ENCODE measurements at places on chromosomes 1 and 21.

DNA sequence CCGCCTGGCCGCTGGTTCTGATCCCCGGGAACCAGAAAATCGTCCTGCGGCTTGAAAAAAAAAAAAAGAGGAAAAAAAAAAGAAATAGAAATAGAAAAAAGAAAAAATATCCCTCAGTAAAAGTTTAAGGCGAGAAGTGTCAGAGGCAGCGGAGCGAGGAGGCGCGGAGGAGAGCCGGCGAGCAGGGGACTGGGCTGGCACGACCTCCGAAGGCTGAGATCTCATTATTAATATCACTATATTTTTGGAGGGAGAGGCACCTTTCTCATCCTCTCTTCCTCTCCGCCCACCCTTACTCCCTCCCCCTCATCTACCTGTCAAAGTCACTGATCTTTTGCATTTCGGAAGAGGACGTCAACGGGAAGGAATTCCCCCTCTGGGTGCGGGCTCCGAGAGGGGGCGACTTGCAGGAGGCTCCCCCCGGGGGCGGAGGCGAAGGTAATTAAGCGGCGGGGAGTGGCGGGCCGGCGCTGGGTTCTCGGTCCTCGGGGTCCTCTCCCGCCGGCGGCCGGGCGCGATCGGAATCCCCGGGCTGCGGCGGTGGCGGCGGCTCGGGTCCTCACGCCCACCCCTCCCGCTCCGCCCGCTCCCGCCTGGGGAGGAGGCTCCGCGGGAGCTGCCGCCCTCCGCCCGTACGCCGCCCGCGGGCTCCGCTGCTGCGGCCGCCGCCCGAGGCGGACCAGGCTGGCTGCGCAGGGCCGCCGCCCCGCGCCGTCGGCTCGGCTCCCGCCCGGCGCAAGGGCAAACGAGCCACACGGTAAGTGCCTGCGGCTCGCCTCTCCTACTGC, at the start of gene NTNG1:
Gene NTNG1, plus strand, starts transcription at position 337 of the 788 bp plus-strand sequence.
- no peak for DNase-seq

- DNase-seq, result no peak
Measured at GRCh38 chr1:82634266-82634665, 833.5 kb downstream of the ADGRL2 start.

DNA sequence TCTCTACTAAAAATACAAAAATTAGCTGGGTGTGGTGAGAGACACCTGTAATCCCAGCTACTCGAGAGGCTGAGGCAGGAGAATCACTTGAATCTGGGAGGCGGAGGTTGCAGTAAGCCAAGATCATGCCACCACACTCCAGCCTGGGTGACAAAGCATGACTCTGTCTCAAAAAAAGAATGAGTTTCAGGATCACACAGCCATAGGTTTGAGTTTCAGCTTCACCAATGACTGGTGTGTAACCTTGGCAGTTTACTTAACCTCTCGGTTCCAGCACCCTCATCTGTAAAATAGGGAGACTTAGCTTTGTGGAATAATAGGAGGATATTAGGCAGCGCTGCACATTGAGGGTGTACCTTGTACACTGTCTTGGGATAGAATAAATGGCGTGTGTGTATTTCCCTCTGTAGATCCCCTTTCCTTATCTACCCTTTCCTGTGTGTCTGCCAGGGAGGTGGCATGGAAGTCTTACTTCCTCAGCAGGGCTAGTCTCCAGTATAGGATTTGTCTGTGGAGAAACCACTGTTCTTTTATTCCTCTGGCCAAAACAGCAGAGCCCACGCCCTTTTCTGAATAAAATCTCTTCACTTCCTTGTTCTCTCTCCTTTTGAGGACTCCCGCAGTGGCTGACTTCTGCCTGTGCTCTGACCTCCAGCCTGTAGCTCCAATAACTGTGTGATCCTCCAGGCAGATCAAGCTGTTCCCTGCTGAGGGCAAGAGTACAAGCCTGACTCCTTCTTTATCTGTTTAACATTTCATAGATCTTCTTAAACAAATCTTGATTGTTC, 90.4 kb downstream of the HHAT start:
- no peak for DNase-seq

DNA sequence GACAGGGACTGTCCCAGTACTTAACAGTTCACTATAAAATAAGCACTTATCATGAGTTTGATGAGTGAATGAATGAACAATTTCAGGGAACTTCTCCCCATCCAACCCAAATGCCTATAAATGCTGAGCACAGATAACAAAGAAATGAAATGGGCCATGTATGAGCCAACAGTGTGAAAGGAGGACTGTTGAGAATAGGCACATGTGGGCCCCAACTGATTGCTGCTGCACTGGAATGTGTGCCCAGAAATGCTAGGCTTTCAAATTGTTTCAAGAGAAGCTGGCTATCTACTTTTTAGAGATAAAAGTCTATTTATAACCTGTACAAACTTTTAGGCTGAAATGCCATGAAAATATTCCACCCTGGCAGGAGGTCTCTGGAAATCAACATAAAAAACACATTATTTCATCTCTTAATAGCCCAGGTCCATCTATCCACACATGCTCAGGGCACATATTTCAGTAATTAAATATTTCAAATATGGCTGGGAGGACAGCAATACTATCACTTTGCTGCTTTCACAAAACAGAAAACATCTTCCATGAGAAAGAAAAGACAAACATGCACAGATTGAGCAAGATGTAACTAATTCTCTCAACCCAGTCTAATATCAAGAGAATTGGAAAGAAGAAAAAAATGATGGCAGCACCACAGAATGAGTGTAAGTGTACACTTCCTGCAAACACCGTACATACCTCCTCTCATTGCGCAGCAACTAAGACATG, 49.8 kb downstream of the COLGALT2 start:
- no peak for DNase-seq

- DNase-seq, result no peak
Measured at GRCh38 chr1:237145379-237146135, 103.6 kb downstream of the RYR2 start.

DNA sequence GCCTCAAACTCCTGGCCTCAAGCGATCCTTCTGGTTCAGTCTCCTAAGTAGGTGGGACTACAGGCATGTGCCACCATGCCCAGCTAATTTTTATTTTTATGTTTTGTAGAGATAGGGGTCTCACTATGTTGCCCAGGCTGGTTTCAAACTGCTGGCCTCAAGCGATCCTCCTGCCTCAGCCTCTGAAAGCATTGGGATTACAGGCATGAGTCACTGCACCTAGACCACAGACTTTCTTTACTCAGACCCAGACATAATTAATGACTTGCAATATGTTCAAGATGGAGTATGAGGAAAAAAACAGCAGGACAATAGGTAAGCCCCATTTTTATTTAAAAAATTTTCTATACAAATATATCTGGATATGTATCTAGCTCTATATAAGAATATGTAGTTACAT, 13.2 kb downstream of the KANK4 start:
- no peak for DNase-seq

DNA sequence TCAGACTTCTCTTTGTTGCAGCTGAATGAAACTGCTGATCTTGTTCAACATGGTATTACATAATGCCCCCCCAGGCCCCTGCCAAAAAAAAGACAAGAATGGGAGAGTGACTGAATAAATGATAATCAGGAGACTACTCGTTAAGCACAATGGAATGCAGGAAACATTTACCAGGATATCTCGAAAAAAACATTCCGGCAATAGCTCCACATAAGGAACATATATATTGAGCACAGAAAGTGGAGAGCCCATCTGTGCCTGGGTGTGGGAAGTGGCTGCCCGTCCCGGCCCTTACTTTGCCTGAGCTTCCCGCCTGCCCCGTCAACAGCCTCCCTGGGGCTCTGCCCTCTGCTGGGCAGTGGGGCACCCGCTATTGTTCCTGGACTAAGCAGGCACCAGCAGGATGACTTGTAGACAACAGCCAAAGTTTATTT, 13.3 kb downstream of the TRIM11 start:
- DNase-seq, result no peak

GRCh38 chr1:200895801-200896530, 1.3 kb downstream of the INAVA start:
- DNase-seq, result no peak

- DNase-seq, result no peak
Measured at GRCh38 chr1:79708646-79709265, 702.2 kb upstream of the ADGRL4 start.

DNA sequence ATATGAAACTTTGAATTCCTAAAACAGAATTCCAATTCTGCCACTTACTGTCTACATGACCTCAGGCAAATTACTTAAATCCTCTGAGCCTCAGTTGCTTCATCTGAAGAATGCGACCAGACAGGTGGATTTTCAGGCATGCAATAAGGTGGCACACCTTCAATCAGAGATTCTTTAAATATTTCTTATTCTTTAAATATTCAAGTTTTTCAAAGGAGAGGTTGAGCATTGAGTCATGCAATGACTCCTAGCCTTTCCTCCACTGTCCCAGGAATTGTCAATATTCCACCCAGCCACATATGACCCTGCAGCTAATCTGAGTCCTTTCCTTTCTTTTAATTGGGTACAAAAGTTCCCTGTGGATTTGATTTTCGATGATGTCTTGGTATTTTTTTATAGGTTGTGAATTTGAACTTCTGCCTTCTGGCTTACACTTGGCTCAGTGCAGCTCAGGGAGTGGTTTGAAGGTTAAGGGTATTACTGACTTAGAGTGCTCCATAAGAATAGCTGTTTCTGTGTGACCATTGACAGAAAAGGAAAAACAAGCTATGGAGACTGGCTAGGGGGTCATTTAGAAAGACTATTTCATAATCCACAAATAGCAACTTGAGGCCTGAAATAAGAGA, 52.2 kb upstream of the PRDX6 start:
- no peak for DNase-seq

GRCh38 chr1:89536555-89537341, 12.1 kb downstream of the LRRC8B start:
- no peak for DNase-seq

GRCh38 chr1:228011721-228012311, 5.0 kb downstream of the WNT3A start:
- DNase-seq, result no peak

- DNase-seq, result no peak
Measured at GRCh38 chr1:202689082-202689481, 21.2 kb downstream of the SYT2 start.

DNA sequence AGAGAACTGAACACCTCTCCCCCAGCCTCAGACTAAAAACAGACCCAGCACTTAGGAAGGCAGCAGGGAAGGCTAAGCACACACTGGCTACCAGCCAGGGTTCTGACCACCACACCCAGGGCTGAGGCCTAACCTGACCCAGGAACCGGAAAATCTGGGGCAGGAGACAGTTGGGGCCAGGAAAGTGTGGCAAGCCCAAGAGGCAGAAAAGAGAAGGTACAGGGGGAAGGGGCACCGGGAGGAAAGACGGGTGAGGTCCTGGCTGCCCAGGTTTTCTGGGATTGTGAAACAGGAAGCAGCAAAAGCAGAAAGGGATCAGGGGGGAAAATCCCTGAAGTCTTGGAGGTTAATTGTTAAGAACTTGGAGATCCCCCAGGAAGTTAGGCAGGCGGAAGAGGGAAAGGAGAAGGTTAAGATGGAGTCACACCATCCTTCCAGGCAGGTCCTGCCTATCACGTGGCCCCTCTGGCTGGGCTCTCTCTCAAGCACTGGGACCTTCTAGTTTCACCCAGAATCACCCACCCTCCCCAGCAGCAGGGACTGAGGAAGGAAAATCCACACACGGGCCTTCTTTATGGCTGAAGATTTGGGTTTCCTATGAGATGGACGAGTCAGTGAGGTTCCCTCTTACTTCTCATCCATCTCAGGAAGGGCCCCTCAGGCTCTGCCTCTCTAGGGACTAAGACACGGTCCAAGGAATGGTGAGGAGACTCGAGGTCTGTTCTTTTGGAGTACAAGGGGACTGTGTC, 2.6 kb downstream of the HDGF start:
- DNase-seq, result no peak

GRCh38 chr1:156423422-156424352, 54.7 kb downstream of the RHBG start:
- DNase-seq, result no peak

GRCh38 chr1:33472269-33472980, at the start of gene ZSCAN20:
Gene ZSCAN20 (plus strand): TSS chr1:33472645. CDS start chr1:33479289, 6,644 bp downstream.
- peak; percentile 70 for DNase-seq

- DNase-seq, result no peak
Measured at GRCh38 chr1:18284805-18285537, 177.4 kb downstream of the IGSF21 start.

DNA sequence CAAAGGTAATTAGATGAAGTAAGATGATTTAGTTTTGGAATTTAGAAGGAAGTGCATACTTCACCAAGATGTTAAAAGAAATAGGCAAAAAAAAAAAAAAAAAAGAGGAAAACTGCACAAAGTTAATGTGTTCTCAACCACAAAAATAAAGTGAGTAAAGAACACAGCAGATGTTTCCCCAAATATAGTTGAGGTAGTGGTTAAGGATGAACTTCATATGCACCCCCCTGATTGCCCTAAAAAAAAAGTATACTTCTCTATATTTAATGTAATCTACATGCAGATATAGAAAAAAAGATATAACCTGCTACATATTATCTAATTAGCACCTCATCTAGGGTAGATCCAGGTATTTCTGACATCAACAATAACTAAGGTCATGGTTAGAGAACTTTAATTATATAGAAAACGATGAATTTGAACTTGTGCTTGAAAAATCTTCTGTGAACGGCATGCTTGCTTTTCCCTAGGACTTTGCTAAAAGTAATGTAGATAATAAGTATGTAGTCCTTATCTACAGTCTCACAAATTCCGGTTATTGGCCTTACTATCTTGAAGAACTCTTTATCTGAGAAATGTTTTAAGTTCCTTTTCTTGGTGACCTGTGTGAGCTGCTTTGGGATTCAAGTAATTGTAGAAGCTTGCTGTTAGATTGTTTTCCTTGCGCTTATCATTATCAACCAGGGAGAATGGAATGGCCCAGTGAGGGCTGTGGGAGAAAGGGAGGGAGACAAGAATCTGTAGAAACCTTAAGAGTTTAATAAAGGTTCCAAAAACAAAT, 70.1 kb upstream of the LRRC7 start:
- no peak for DNase-seq

DNA sequence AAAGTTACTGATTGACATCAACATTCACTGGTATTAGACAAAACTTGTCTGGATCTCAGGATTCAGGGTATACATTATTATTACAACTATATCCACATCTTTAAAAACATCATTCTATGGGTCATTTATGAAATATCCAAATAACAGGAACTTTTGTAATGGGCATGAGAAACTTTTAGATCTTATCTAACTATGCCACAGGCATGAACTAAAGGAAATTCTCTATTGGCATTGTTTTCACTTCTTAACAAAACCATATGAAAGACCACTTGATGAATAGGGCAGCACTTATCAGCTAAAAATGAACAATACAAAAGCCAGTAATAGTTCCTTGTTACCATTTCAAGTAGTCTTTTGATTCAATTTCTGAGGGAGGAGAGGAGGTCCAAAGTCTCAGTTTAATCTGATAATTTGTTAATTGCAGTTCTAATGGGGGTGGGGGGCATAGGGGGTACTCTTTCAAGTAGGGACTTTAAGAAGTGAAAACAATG, 30.8 kb upstream of the CPLANE2 start:
- no peak for DNase-seq

- DNase-seq, result no peak
Measured at GRCh38 chr21:39805983-39806382, 61.0 kb downstream of the IGSF5 start.

GRCh38 chr1:180131510-180131909, 23.2 kb upstream of the QSOX1 start:
- DNase-seq, result no peak

Measured in activated CD8-positive, alpha-beta memory T cell treated with anti-CD3 and anti-CD28 coated beads for 1 hour (primary cell).